Thyroid gland (tissue), 4 donors: ENCODE measurements at places on chromosomes 2 and 18. TPM values are rescaled to one million over a fixed set of nuclear protein-coding genes. Genes with fewer than 3 reads are reported as not detected.

DNA sequence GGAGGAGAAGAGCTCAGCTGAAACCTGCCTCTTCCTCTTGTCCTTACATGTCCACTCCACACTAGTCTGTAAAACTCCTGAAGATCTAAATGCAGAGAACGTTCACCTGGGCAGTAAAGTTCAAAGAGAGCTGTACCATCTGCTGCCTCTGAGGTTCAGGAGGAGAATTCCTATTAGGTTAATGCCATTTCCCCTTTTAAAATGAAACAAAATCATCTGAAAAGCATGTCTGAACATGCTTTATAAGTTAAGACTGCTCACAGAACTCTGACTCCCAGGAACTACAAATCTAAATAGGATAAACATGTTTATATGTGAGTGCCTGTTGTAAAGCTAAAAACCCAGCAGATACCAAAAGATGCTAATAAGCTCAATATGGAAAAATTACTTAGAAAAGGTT lies 164.4 kb downstream of the AFF3 start:
- no peaks in the 10 kb centered on the region for H3K4me1 ChIP-seq
- H3K27ac ChIP-seq, result no peak overlapping the region
- no peaks in the 10 kb centered on the region for H3K27me3 ChIP-seq
- H3K4me3 ChIP-seq, result no peak overlapping the region

DNA sequence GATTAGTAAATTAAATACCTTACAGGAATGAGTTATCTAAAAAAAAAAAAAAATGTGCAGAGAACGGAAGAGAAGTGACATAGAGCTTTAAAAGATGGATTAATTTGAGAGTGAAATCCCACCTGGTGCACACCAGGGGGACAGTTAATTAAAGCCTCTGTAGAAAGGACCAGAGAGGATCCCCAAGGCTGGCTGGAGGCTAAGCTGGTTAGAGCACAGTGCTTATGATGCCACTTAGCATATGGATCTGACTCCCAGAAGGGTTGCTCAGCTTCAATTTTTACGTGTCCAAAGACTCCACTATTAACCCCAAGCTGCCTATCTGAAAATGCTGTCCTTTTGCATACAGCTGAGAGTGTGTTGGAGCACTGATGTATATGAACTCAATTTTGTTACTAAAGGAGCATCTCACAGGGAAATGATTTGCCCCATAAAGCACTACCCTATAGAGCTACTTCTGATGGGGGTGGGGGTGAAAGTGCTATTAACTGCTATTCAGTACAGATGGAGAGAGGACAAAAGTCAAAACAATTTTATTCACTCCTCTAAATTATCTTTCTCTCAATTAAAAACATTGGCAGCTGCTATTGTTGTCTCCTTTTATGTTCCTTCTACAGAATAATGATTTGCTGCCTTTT lies 15.2 kb upstream of the SLC8A1 start:
- DNase-seq, result no peak
- no peaks in the 10 kb centered on the region for H3K27me3 ChIP-seq
- no peaks in the 10 kb centered on the region for H3K36me3 ChIP-seq
- no peaks in the 10 kb centered on the region for H3K4me1 ChIP-seq

Gene SERPINB10
- total RNA-seq, result not detected

- H3K4me3 ChIP-seq, result no peak overlapping the region
- no peaks in the 10 kb centered on the region for H3K4me1 ChIP-seq
- no peak overlapping the region for H3K27ac ChIP-seq
- no peaks in the 10 kb centered on the region for H3K27me3 ChIP-seq
- DNase-seq, result no peak
- no peaks in the 10 kb centered on the region for H3K36me3 ChIP-seq
These were observed 142.6 kb upstream of the COPS8 start for GRCh38 chr2:236943068-236943467.

GRCh38 chr2:240716130-240716798 lies 24.6 kb downstream of the AQP12A start:
- no peak for DNase-seq
- H3K27me3 ChIP-seq, result no peaks in the 10 kb centered on the region
- H3K36me3 ChIP-seq, result no peaks in the 10 kb centered on the region
- no peak overlapping the region for H3K4me3 ChIP-seq
- no peak overlapping the region for H3K27ac ChIP-seq

- H3K36me3 ChIP-seq, result peaks cover 4% of the 10 kb centered on the region
- no peaks in the 10 kb centered on the region for H3K27me3 ChIP-seq
- H3K4me1 ChIP-seq, result no peaks in the 10 kb centered on the region
- no peak for DNase-seq
- no peak overlapping the region for H3K27ac ChIP-seq
These were observed 46.6 kb downstream of the PIGN start for GRCh38 chr18:62140259-62140658.
